Activated T-helper 9 cell treated with anti-CD3 and anti-CD28 coated beads, Interleukin-2, amount 50 U/mL, for 16 hours (primary cell): ENCODE measurements at places on chromosomes 16 and 17.

DNA sequence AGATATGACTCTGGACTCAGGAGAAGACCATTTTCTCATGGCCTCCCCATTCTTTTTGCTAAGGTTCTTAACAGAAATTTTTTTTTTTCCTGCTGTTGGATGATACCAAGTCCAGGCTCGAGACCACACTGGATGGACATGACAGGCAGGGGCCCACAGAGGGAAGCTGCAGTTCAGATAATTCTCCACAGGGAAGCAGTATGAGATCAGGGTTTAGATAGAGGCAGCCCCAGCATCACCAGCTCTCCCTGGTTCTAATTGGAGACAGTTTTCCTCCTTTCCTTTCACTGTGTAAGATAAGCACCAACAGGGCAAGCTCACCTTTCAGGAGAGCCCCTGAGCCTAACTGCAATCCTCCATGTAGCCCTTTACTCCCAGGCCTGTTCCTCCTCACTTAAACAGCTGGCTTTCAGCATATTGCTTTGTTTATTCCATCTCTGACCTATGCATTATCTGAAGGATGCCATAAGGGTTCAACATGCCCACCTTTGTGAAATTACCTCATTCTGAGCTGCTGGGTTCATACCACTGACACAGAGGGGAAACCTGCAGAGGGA lies 108.1 kb downstream of the SNX11 start:
- no peak for DNase-seq

GRCh38 chr16:6192532-6192931 lies 1094.9 kb upstream of the EEF2KMT start:
- no peak for DNase-seq

GRCh38 chr17:43528319-43528987 lies 17.7 kb downstream of the ETV4 start:
- no peak for DNase-seq

GRCh38 chr17:79482727-79483521 lies 127.9 kb downstream of the RBFOX3 start:
- DNase-seq: no peak

- DNase-seq: no peak
Measured at GRCh38 chr16:57058291-57058861, 34.0 kb upstream of the CPNE2 start.

- DNase-seq: no peak
Measured at GRCh38 chr17:48056246-48056745, 8.1 kb downstream of the NFE2L1 start.

DNA sequence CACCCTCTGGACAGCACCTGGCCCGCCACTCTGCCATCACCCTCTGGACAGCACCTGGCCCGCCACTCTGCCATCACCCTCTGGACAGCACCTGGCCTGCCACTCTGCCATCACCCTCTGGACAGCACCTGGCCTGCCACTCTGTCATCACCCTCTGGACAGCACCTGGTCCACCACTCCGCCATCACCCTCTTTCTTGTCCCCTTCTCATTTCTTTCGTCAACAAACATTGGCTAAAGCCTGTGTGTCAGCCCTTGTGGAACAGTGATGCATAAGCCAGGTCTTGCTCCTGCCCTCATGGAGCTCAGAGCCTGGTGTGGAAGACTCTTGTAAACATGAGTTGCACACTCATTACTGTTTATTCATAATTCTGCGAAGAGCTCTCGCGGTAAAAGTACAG lies 31.2 kb downstream of the CDK5R1 start:
- no peak for DNase-seq

- DNase-seq: no peak
Measured at GRCh38 chr17:2713881-2714280, 2.3 kb upstream of the CLUH start.

GRCh38 chr17:5687646-5688045 lies 103.3 kb upstream of the NLRP1 start:
- no peak for DNase-seq

GRCh38 chr17:6853764-6854442 lies 22.4 kb upstream of the TEKT1 start:
- DNase-seq: no peak

DNA sequence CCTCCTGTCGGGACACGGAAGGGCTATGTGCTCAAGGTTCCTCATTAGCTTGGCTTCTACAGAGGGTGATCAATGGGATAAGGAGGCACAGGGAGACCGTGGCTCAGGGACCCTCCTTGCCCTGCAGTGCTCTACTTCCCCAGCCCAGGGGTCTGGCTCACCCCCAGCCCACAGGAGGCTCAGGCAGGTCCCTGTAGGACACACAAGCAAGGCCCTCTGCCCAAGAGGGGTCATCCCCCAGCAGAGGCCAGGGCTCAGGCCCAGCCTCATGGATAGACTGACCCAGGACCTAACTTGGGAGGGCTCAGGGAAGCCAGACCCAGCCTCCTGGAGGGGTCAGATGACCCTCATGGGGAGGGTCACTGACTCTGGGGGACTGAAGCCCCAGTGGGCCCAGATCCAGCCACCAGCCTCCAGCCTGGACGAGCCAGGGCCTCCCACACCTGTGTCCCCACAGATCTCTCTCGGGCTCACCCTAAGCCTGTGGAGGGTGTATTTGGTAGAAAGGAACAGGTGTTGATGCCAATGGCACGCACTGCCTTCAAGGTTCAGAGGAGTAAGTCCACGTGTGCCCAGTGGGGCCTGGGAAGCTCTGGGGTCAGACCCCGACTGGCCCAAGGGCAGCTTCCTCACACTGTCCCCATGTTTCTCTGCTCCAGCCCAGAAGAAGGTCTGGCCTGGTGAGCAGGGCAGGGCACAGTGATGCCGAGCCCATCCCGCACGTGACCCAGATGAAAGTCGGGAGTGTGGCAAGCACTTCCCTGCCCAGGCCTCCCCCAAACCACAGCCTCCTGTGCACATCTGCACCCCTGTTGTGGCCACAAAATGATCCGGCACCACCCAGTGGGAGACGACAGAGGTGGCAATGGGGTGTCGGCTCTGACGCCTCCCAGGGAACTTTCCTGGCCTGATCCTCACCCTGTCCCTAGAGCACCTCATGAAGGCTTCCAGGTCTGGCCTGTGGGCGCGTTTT lies 10.9 kb upstream of the KRTAP17-1 start:
- DNase-seq: no peak

GRCh38 chr16:90027611-90028010 lies 8.4 kb upstream of the DBNDD1 start:
- no peak for DNase-seq

DNA sequence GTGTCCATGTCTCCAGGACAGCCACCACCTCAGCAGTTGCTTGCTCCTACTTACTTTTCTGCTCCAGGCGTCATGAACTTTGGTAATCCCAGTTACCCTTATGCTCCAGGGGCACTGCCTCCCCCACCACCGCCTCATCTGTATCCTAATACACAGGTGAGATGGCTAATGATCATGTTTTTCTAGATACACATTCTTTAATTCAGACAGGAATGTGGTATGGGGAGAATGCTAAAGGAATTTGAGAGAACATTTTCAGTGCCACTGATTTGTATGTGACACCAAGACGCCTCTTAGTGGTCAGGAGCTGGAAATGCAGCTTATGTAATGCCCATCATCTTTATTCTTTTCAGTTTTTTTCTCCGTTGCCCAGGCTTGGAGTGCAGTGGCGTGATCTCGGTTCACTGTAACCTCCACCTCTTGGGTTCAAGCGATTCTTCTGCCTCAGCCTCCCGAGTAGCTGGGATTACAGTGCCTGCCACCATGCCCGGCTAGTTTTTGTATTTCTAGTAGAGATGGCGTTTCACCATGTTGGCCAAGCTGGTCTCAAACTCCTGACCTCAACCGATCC lies 8.9 kb upstream of the RAPGEFL1 start:
- no peak for DNase-seq

- no peak for DNase-seq
Measured at GRCh38 chr16:14373896-14374295, 256.2 kb downstream of the PARN start.

GRCh38 chr17:80195671-80196529 lies 24.2 kb downstream of the SGSH start:
- DNase-seq: peak; percentile 56

DNA sequence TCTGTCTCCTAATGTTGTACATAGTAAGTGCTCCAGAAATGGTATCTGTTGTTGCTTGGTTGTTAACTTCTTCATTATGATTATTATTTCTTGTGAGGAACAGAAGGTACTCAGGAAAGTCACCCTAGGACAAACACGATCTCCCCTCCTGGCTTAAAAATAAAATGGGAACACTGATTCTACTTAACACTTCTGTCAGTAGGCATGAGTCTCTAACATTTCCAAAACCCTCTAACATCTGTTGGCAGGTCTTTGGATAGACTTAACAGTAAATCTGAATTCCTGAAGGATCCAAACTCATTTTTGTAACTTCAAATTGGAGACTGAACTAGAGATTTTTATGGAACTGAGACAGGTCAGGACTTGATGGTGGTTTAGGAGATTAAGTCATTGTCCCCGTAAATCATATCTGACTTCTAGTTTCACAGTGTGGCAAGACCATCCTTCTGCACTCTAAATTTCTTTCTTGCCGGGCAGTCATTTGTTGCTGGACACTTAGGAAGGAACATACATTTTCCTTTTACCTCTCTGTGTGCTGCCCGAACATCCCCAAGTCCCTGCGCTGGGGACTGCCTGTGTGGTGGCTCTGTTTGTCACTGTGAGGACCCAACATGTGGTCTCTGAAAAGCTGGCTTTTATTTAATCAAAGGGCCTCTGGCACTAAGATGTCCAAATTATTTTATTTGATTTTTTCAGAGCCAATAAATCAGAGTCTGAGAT lies 149.9 kb downstream of the NPIPB5 start:
- no peak for DNase-seq

DNA sequence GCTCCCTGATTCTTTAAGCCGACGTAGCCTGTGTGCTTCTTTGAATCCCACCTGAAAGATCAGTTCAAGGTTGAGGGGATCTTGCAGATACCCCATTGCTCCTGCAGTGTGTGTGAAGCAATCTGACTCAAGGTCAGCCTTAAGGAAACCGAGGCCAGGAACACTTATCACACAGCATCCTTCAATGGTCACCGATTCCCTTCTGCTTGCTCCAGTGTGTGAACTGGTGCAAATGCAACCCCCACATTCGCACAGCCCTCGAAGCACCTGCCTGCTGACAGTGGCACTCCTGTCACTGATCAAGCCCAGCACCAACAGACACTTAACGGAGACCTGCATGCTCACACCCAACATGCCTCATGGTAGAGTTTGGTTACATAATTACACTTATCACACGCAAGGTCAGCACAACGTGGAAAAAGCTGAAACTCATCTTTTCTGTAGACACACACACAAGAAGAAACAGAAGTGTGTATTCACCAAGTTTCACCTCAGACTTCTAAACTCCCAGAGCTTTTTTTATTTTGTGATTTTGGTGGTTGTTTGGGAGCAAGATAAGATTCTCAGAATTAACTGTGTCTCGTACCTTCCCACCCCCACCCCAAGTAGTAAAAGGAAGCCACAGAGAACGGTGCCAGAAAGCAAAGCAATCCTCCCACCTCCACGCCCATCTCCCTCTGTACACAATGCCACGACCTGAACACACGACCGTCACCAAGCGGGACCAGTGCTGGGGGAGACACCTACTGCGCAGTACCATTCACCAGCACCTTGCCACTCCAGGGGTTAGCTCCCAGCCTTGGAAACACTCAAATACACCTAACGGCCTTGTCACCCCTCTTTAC lies 37.2 kb downstream of the LITAFD start:
- no peak for DNase-seq

- no peak for DNase-seq
Measured at GRCh38 chr16:1865902-1866690, 5.9 kb downstream of the MEIOB start.

DNA sequence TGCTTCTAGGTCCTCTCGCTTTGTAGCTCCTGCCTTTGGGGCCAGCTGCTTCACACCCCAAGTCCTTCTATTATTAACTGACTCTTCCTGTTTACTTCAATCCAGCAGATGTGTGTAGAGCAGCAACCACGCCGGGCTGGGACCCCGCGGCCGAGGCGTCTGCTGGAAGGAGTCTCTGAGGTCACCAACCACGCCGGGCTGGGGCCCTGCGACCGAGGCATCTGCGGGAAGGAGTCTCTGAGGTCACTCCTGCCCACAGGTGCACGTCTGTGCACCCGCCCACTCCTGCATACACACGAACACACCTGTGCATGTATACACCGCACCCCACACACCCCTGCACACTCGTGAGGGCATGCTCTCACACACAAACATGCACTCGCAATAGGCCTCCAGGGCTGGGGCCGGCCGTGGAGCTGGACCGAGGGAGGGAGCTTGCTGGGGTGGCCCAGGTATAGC lies 7.8 kb upstream of the TEX19 start:
- no peak for DNase-seq

DNA sequence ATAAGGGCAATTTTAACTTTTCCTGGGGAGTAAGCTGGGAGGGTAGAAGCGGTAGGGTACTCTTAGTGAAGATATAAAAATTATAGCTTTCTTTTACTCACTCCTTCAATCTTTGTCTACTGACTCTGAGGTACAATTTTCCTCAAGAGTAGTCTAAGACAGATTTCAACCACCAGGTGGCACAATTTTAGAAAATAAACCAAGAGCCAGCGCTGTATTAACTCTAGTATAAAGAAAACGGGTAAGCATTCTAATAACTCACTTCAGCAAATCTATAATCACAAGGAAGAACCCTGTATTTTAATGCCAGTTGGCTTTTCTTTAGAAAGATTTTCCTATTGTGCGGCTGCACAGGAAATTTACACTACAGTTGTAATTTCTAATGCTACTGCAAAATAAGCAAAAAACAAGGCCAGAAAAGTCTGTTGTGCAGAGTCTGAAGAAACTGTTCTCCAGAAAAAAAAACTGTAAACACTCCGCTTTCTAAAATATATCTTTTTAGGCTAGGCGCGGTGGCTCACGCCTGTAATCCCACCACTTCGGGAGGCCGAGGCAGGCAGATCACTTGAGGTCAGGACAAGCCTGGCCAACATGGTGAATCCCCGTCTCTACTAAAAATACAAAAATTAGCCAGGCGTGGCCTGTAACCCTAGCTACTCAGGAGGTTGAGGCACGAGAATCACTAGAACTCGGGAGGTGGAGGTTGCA lies 1.9 kb downstream of the CMC2 start:
- DNase-seq: no peak

- peak; percentile 66 for DNase-seq
Measured at GRCh38 chr16:56425439-56425832, at the start of gene AMFR. Gene AMFR (minus strand): TSS chr16:56425545. CDS start chr16:56425327, 218 bp downstream.

GRCh38 chr17:18371455-18371854 lies 6.1 kb upstream of the EVPLL start:
- DNase-seq: no peak

DNA sequence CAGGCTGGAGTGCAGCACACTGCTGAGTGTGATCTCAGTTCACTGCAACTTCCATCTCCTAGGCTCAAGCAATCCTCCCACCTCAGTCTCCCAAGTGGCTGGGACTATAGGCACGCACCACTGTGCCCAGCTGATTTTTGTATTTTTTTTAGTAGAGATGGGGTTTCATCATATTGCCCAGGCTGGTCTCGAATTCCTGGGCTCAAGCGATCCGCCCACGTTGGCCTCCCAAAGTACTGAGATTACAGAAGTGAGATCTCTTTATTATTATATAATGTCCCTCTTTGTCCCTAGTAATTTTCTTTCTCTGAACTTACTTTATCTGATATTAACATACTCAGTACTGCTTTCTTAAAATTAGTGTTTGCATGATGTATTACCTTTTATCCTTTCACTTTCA lies 8.3 kb downstream of the CFAP97D1 start:
- DNase-seq: no peak
